ENCODE measurements at places on chromosomes 12 and 14. TPM values are rescaled to one million over a fixed set of nuclear protein-coding genes. Genes with fewer than 3 reads are reported as not detected.

Gene CLEC2A
- not detected for total RNA-seq

Gene HEATR5A
- total RNA-seq, result 31.6 TPM

Gene RNF212B
- not detected for total RNA-seq

DNA sequence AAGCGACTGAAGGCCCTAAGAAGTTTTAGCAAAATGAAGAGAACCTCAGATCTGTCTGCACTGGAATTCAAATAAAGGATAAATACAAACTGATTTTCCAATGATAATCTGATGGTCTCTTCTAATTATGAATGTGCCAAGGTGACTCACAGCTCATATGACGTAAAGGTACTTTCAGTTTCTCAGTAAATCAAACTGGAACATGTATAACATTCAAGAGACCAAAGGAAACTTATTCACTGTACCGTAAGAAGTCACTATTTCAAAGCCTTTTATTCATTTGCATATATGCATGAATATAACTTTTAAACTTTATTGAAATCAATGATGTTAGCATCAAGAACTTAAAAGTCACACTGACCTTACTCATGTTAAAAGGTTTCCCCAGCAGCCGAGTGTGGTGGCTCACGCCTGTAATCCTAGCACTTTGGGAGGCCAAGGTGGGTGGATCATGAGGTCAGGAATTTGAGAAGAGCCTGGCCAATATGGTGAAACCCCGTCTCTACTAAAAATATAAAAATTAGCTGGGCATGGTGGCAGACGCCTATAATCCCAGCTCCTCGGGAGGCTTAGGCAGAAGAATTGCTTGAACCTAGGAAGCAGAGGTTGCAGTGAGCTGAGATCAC lies 52.2 kb downstream of the ATXN2 start:
- no peak for DNase-seq

DNA sequence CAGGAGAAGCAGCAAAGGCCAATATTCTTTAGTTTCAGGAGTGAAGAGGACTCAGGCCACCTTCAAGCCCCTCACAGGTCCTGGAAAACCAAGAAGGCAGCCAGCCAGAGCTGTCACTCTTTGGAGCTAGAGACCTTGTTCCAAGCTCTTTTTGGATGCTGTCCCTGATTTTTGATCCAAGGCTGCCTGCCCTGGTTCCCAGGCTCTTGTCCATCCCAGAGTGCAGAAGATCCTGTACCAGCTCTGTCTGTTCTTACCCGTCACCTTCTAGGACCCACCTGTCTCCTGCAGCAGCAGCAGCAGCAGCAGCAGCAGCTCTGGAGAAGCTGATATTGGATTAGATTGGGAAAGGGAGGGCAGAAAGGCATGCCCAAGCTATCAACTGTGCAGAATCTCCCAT lies 157.1 kb upstream of the NEDD1 start:
- no peak for DNase-seq

- DNase-seq, result no peak
Measured at GRCh38 chr14:96940009-96940408, 142.8 kb downstream of the VRK1 start.

GRCh38 chr12:79822475-79822874 lies 112.4 kb downstream of the PPP1R12A start:
- DNase-seq, result no peak

DNA sequence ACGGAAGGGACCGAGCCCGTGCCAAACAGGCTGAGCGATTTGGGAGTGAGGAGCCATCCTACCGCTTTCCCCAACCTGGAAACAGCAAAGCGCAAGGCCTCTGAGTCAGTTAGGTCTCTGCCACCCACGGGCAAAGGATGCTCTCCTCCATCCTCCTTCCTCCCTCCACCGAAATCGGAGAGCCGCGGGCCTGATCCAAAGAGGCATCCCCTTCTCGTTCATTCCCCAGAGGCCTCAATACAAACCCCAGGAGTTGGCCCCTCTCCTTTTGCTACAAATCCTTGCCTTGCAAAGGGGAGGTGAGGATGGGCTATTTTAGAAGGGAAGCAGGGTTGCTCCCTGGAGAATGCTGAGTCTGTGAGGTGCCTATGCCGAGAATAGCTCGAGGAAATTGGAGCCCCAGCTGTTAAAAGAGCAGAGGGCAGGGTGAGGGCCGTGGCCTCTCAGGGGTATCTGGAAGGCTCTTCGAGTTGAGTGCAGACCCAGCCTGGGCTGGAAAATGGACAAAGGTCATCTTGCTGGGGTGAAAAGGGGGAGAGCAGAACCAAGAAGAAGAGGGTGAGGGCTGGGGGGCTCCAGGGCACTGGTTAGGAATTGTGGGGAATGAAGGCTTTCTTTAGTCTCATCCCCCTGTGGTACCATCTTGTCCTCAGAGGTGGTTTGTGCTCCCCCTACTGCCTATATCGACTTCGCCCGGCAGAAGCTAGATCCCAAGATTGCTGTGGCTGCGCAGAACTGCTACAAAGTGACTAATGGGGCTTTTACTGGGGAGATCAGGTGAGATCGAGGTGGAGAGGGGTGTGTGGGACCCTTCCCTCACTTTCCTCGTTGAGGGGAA lies 1.1 kb downstream of the TPI1 start:
- no peak for DNase-seq

Measured in omental fat pad (tissue), 4 donors.